GM23248 (cell line): ENCODE measurements at places on chromosomes 3 and 15.

- no peaks in the 10 kb centered on the region for H3K27me3 ChIP-seq
- 0 out of 2 replicates have a peak, but pooled peaks cover under 1% of the 10 kb centered on the region for H3K36me3 ChIP-seq
- no peak overlapping the region for H3K4me3 ChIP-seq
- no peak overlapping the region for H3K27ac ChIP-seq
These were observed 51.6 kb upstream of the ACKR4 start for GRCh38 chr3:132545471-132545870.

DNA sequence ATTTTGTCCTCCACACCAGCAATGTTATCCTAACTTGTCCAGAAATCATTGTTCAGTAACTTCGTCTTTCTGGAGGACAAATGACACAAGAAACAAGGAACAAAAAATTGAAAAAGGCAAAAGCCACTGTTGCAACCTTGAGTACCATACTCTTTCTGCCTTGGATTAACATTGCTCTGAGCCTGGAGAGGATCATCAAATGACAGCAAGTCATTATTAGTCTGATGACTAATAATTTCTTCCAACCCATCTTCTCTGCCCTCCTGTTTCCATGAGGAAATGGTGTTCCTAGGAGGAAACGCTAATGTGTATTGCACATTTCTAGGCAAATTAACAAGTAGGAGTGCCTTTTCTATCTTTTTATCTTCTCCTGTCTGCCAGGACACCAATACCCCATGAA is 153.9 kb downstream of the PCCB start:
- DNase-seq, result peak; percentile 7
- H3K4me1 ChIP-seq, result no peaks in the 10 kb centered on the region
- no peaks in the 10 kb centered on the region for H3K27me3 ChIP-seq
- no peak overlapping the region for H3K4me3 ChIP-seq
- no peak overlapping the region for H3K27ac ChIP-seq

DNA sequence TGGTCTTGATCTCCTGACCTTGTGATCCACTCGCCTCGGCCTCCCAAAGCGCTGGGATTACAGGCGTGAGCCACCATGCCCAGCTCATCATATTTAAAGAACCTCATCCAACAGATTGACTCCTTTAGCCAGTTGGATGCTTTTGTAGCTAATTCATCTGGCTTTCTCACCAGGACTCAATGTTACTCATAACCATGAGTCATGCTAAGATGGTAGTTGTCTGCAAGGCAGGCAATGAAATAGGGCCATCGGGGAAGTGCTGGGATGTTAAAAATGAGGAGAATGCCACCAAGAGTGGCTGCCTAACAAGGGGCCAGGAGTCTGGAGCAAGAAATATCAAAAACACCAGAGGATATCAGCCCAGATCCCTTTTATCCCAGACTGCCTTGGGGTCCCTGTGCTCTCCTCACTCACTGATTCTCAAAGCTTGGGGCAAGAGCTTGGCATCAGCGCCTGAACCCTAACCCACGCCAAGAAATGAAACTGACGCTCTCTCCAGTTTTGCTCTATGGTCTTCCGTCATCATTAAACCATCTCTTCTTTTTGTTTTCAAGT is 7.4 kb upstream of the PCOLCE2 start:
- H3K27ac ChIP-seq, result peak overlapping the region; percentile 23; the same call in 1 of the 2 replicates
- no peaks in the 10 kb centered on the region for H3K36me3 ChIP-seq
- peaks cover 10% of the 10 kb centered on the region; the same call in 1 of the 2 replicates for H3K4me1 ChIP-seq
- no peak overlapping the region for H3K4me3 ChIP-seq

DNA sequence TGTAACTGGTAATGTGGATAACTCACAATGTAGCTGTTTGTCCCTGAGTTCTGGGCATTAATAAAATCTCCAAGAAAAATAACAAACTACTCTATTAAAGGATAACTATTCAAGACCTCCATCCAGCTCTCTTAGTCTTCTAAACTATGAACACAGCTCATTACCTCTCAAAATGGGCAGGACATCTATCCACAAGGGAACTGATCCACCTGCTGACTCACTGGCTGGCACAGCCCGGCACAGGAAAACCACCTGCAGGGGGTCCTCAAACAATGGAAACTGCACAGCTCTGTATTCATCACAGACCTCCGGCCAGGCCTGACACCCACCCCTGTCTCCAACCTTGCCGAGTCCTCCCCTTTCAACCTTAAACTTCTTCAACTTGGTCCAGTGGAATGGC is 255.4 kb downstream of the TJP1 start:
- peaks cover 39% of the 10 kb centered on the region for H3K27me3 ChIP-seq
- H3K4me1 ChIP-seq, result no peaks in the 10 kb centered on the region

- H3K4me3 ChIP-seq, result no peak overlapping the region
- DNase-seq, result no peak
- H3K27ac ChIP-seq, result peak overlapping the region; percentile 89
- H3K4me1 ChIP-seq, result peaks cover 83% of the 10 kb centered on the region
These were observed 34.9 kb downstream of the FLNB start for GRCh38 chr3:58042947-58043707.
